ENCODE measurements at places on chromosomes 1 and 21.

GRCh38 chr1:102435483-102435882, 438.8 kb upstream of the OLFM3 start:
- no peak for DNase-seq

- no peak for DNase-seq
Measured at GRCh38 chr1:189500778-189501177, 976.9 kb downstream of the BRINP3 start.

DNA sequence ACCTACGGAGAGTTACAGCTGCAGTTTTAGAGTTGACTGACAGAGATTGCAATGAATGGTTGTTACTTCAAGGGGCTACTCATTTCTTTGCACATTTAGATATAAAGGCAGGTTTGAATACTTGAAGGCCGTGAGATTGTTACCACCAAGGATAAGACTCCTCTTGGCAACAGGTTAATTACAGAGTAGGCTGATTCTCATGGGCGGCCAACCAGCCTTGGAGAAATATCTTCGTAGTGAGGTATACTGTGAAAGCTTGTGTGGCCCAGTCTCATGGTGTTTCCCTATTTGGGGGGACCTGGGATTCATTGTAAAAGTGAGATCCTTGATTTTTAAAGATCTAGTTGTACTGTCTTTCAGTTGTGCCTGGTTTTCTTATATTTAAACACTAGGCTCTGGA, 103.2 kb upstream of the OLFM3 start:
- no peak for DNase-seq

DNA sequence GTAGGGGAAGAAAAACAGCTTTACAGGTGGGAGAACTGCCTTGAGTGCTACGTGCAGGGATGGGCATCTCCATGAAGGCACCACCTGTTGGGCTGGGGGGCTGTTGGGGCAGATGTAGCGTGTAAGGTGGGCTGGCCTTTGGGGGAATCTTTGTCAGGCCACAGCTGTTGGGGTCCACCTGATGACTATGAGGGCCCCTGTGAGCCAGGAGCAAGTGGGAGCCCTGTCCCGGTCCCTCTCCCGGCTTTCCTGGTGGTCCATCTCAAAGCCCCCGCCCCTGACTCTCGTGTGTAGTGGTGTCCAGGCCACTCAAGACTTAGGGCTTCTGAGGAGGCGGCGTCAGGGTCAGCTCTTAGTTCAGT, 13.5 kb downstream of the SLC37A1 start:
- DNase-seq = no peak

DNA sequence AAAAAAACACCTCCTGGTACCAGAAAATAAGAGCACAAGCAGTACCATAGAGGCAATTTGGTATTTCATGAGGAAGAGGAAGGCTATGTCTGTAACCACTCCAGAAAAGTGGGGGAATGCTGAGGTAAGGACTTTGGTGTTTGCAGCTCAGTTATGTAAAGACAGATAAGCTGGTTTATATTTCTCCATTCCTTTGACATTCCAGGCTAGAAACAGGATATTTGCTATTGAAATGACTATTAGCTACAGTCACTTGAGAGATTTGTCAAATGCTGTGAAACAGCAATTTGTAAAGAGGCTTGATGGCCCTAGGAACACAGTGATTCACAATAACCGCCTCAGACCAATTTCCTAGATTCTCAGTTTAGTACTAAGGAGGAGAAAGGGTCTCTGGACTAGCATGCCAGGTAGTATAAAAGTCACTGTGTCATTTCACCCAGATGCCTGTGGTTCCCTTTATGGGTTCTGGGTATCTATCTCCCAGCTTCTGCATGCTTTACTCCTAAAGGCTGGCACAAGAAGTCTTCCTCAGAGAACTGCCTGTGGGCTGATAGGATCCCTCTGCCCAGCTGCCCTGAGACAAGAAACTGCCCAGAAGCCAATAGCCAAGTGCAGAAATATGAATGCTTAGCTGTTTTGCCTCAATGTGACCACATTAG, 80.5 kb downstream of the VCAM1 start:
- no peak for DNase-seq

GRCh38 chr1:12153181-12153785, 13.5 kb upstream of the TNFRSF1B start:
- DNase-seq = no peak

- no peak for DNase-seq
Measured at GRCh38 chr1:20070357-20070756, 363 bp downstream of the PLA2G5 start.

DNA sequence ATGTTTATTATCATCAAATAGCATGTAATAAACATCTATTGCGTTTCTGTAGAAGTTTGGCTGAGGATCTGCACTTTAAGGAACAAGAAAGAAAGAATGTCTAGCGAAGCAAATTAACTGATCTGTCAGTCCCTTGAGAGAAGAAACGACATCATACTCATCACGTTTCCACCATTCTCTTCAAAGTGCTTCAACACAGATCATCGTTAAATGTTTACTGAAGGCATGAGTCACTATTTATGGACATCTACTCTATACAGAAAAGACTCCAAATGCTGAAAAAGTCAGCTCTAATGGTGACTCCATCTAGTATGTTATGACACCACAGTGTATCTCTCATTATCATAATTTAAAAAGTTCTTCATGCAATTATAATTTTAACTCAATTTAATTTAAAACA, 369.1 kb downstream of the RGS7 start:
- DNase-seq = no peak

GRCh38 chr21:45511007-45511406, 31.2 kb downstream of the SLC19A1 start:
- no peak for DNase-seq

DNA sequence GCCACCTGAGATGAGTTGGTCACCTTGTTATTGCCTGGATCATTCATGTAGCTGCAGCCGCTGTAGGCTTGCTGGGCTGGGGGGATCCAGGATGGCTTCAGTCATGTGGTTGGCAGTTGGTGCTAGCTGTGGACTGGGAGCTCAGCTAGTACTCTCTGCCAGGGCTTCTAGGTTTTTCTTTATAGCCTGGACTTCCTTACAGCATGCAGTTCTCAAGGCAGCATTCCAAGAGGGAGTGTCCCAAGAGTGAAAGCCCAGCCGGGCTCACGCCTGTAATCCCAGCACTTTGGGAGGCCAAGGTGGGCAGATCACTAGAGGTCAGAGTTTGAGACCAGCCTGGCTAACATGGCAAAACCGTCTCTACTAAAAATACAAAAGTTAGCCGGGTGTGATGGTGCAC, 23.7 kb upstream of the ACTL8 start:
- no peak for DNase-seq

GRCh38 chr1:44721485-44722361, 9.2 kb downstream of the RNU5D-1 start:
- peak; percentile 49 for DNase-seq

GRCh38 chr1:200028586-200029034, 1.1 kb downstream of the NR5A2 start:
- no peak for DNase-seq

DNA sequence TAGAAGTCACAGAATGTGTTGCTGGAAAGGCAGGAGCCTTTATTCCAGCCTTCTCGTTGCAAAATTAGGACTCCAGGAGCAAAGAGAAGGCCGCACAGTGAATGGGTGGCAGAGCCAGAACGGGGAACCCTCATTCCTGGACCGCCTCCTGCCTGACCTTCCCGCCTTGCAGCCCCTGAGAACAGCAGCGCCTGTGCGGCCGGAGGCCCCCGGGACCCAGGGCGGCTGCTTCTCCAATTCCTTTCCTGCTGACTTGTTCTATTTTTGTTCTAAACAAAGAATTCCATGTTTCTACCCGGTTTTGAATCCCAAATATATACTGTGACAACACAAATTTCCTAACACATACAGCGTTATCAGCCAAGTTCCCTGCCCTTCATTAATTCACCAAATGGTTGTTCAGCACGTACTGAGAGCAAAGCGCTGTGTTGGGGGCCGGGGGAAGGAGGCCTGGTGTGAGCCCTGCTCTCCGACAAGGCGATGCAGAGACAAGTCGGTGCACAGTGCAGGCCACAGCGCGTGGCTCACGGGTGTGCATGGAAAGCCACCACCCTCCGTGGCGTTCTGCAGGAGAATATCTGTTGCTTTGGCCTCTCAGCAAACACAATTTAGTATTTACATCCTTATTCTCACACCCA, 31.9 kb upstream of the COL6A2 start:
- DNase-seq = no peak

- no peak for DNase-seq
Measured at GRCh38 chr1:243917863-243918565, 68.0 kb upstream of the AKT3 start.

Data from stimulated activated CD8-positive, alpha-beta memory T cell treated with anti-CD3 and anti-CD28 coated beads, Interleukin-4, amount 100 ng/mL, for 24 hours (primary cell).